ENCODE measurements at places on chromosomes 5 and 9.
A peak's percentile ranks its signal among the peaks of the same experiment; 100 is the strongest.

DNA sequence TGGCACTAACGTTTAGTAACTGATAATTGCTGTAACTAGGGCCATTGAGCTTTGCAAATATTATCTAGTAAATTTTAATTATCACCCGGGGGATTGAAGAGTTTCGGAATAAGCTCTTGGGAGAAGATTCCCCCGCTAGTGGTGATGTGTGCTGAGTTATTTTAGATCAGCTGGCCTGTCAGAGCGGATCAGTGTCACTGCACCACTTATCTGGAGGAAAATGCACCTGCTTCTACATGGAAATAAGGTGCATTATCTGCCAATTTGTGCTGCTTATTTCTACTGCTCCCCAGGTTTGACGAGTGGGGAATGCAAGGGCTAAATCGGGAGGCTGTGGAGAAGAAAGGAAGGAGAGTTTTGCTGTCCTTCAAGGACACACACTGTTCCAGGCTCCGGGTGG, 518.6 kb downstream of the TLE4 start:
- no peak for DNase-seq

DNA sequence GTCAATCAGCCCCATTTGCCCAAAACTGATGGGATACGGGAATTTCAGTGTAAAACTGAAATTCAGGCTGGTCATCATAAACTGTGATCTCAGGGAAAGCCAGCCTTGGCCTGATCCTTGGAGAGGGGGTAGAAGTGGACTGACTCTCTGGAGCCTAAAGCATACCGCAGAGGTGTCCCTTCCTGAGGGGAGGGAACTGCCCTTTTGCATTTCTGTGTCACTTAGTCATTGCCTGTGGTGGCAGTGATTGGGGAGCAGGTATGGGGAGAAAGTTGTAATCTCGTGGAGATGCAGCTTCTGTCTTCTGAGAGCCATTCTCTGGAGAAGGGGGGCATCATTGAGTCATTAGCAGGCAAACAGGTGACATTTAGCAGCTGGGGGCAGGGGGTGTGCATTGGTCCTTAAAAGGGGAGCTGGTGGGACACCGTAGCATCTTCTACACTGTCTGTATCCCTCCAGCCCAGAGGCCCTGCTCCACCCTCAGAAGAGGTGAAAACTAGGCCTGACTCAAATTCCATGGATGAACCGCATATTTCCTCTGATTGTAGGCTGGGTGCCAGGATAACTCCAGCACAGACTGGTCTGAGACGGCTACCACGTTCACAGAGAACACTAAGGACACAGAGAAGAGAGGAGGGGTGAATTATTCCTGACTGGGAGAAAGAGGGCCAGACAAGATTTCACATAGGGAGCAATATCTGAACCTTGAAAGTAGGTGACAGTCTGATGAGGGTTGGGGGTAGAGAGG, 143.3 kb downstream of the SEC61B start:
- DNase-seq: no peak

DNA sequence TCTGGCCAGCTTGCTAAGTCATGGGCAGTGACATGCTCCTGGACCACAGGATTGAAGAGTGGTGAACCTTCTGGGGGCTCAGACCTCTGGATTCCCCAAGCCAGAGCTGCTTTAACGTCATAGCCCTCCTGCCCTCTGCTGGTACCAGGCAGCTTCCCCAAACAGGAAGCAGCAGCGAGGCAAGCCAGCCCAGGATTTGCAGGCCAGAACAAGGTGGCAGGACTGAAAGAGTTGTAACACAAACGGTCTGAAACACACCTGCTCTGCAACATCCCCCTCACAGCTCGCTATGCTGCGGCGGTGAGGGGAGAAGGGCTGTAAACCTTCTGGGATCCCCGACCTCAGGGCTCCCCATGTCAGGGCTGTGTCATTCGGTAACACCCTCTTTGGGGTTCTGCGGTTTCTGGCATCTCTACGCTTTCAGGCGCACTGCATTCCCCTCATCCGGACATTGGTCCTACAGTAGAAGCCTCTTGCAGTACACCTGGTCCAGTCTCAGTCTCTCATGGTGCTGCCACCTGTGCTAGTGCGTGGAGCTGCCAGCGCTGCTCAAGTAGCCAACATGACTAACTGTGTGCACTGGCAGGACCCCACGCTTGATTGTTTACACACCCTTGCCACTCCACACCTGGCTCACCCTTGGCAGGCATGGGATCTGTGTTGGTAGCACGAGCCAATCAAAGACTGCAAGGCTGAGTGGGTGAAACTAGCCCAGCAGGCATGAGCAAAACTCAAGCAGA, 893.3 kb downstream of the PTPRD start:
- DNase-seq: no peak

DNA sequence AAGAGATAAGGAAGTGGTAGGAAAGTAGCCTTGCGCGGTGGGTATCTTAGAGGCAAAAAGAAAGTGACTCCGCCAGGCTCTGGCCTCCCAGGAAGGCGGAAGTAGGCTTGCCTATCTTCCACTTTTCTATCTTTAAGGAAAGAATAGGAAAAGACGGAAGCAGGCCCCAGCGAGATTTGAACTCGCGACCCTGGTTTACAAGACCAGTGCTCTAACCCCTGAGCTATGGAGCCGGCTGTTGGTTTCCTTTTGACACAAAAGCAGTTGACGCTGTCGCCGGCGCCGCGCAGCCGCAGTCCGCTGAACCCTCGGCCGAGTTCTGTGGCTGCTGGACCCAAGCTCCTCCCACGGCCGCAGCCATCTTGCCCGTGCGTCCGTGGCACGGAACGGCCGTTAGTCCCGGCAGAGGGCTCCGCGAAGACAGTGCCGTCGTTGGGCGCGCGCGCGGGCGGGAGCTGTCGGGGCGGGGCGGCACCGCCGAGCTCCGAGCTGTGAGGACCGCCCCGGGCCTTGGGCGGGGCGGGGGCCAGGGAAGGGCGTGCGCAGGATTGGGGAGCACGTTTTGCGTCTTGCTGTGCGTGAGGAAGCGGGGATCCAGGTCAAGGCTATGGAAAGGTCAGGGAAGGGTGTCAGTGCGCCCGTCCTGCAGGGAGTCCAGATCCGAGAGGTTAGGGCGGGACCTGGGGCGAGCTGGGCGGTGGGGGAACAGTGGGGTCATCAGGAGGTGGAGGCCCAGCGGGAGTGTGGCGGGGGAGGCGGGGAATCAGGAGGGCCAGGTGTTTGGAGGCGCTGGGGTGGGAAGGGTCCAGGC, 13.3 kb downstream of the TRIM7 start:
- peak; percentile 96 for DNase-seq

GRCh38 chr9:806285-807156, 35.0 kb upstream of the DMRT1 start:
- peak; percentile 69 for DNase-seq

GRCh38 chr9:80596579-80596978, 1024.8 kb downstream of the TLE4 start:
- DNase-seq: no peak

- no peak for DNase-seq
Observed at GRCh38 chr5:4229414-4230292, 634.0 kb downstream of the IRX1 start.

DNA sequence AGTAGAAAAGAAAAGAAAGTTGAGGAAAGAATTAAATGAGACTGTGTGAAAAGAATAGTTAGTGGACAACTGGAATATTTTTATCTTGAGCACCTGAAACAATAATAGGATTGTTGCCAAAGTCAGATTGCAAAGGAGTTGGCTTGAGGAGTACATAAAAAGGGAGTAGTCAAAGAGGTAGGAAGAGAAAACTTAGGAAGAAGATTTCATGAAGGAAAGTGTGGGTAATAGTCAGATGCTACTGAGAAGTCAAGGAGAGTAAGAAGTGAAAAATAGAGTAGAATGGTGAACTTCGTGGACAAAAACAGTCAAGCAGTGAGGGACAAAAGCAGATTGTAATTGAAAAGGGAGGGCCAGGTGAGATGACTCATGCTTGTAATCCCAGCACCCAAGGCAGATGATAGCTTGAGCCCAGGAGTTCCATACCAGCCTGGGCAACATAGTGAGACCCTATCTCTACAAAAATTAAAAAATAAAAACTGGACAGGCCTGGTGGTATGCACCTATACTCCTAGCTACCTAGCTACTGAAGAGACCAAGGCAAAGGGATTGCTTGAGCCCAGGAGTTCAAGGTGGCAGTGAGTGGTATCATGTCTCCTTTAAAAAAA, 178.9 kb downstream of the NIPBL start:
- no peak for DNase-seq

GRCh38 chr5:158848634-158849033, 251.1 kb downstream of the EBF1 start:
- no peak for DNase-seq

GRCh38 chr9:86406366-86406765, 52.2 kb upstream of the TUT7 start:
- DNase-seq: no peak

- DNase-seq: peak; percentile 84
Observed at GRCh38 chr5:96868603-96869371, 7.5 kb upstream of the ERAP2 start.

DNA sequence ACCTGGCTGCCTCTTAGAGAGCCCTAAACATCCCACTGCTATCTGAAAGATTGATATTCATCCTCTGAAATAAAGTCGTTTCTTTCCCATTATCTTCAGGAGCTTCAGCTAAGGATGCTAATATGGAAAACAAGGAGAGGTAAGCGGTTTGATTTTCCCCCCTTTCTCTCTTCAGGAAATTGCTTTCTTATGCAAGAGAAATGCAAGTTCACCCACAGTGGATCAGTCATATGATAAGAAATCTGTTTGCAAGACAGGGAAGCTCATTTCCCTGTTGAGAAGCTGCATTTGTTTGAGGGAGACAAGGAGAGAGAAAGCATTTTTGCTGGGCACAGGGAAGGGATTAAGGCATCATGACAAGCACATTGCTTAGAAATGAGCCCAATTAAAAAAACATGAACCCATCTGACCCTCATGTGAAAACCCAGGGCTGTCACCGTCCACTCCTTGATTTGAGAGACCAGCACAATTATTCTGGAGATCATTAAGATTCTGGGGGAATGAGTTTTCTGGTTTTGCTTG, 53.7 kb upstream of the BOD1 start:
- peak; percentile 5 for DNase-seq

DNA sequence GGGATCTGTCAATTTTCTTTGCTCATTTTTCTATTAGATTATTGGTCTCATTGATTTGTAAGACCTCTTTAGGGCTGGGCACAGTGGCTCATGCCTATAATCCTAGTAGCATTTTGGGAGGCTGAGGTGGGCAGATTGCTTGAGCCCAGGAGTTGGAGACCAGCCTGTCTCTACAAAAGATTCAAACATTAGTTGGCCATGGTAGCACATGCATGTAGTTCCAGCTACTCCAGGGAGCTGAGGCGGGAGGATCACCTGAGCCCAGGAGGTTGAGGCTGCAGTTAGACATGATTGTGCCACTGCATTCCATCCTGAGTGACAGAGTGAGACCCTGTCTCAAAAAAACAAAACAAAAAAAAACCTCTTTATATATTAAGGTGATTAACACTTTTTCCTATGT, 6.4 kb upstream of the SHROOM1 start:
- DNase-seq: no peak

DNA sequence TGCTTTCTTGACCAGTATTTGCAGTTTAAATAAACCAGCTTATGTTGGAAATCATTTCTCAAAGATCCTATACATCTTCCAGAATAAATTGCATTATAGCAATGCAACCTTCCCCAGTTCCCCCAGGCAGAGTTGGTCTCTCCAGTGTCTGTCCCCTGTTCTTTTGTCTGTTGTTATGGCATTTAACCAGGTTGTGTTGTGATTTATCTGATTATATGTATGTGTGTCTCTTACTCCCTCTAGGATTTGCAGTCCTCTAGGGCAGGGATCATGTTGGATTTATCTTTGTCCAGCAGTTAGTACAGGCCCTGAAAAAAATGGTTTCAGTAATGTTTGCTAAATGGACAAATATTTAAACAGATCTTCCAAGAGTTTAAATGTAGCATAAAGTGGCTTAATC, 17.3 kb downstream of the GARNL3 start:
- DNase-seq: no peak

GRCh38 chr5:139482050-139482889, at the start of gene STING1:
Gene STING1 (minus strand): TSS chr5:139482758. CDS start chr5:139481704, 1,054 bp downstream.
- DNase-seq: peak; percentile 89

DNA sequence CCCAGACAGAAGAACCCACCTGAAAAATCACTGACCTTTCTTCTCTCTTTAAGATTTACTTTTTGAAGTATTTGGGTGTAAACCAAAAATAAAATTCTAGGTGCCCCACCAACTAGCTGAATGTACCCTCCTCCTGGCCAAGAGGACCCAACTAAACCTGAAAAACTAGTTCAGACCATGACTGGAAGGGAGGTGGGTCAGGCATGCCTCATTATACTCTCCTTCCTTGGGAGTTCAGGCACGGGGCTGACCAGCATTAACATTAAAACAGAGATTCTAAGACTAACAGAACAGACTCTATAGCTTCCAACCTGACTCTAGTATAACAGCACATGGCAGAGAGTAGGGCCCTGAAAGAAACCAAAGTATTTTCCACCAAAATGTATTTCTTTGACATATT, 61.4 kb downstream of the CERT1 start:
- DNase-seq: no peak

GRCh38 chr5:102855681-102856388, 100.7 kb downstream of the PAM start:
- DNase-seq: no peak

GRCh38 chr5:87650284-87650683, 237.6 kb upstream of the CCNH start:
- no peak for DNase-seq

- no peak for DNase-seq
Observed at GRCh38 chr5:89191374-89191773, 308.4 kb upstream of the MEF2C start.

GRCh38 chr5:172502969-172503368, 48.6 kb upstream of the SH3PXD2B start:
- DNase-seq: no peak

- peak; percentile 93 for DNase-seq
Observed at GRCh38 chr9:78035383-78035993, 3.9 kb upstream of the GNAQ start.

DNA sequence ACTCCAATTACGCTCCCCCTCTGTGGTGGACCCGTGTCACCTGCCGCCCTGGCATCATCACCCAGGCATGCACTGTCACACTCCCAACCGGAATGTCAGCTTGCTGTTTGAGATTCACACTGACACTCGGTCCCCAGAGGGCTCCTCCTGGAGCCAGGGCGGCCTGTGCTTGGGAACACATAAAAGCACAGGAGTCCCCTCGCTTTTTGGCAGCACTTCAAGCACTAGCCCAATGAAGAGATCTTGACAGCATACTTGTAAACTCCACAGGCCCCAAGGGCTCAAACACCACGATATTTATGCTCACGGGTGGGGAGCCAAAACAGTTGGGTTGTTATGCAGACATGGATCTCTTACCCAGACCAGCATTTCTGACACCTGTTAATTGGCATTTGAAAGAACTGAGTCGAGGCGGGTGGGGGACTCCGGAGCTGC, 90.8 kb upstream of the EGFLAM start:
- no peak for DNase-seq

- DNase-seq: no peak
Observed at GRCh38 chr5:12272389-12272788, 368.1 kb upstream of the CTNND2 start.

- DNase-seq: peak; percentile 23
Observed at GRCh38 chr9:110638381-110638954, 30.1 kb upstream of the MUSK start.
